Stimulated activated CD4-positive, alpha-beta T cell treated with anti-CD3 and anti-CD28 coated beads, Interleukin-15, amount 100 ng/mL, for 48 hours (primary cell): ENCODE measurements at places on chromosomes 4 and X.

DNA sequence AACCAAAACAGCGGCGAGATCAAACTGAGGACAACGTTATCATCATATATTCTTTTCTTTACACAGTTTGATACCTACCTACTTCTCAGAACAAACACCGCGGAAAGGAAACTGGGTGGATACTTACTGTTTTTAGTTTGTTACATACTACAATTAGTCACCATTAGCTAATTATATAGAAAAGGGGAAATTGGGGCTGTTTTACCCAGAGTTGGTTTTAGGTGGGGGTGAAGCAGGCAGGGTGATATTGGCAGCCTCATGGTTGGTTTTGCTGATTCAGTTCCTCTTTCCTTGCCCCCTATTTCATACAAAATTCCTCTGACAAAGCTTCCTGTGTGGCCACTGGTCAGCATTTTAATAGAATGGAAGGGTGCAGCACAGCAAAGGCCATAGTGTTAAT, 77.8 kb downstream of the SORBS2 start:
- DNase-seq = no peak

DNA sequence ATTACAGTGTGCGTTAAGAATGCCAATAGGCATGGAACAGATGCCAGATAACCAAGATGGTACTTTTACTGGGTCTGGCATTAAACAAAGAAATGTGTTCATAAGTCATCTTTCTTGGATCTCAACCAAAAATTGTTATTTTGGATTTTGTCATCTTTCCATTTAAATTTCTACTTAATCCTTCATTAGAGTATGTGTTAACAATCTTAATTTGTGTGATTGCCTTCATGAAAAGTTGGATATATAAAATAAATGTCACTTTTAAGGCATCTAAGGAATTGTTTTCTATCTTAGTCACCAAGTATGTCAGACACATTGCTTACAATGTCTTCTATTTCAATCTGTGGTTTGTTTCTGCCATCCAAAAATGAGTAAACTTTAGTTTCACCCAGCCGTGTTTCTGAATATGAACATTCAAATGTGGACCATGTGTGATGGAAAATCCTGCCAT, 87.5 kb downstream of the PALLD start:
- no peak for DNase-seq

DNA sequence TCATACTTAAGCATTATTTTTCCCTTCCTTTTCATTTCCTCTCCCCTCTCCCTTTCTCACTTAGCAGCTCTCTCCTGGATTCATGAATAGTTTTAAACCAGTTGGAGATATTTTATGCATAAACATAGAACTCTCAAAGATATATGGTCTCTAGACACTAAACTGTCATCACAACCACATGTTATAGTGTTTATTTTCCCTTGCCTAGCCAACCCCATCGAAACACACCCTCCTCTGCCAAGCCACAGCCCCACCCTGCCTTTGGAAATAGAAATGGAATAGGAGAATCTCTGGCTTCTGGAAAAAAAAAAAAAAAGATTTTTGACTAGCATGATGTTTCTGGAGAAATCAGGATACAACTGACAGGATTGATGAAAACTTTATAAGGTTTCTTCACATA, 64.8 kb upstream of the RBPJ start:
- DNase-seq = no peak

DNA sequence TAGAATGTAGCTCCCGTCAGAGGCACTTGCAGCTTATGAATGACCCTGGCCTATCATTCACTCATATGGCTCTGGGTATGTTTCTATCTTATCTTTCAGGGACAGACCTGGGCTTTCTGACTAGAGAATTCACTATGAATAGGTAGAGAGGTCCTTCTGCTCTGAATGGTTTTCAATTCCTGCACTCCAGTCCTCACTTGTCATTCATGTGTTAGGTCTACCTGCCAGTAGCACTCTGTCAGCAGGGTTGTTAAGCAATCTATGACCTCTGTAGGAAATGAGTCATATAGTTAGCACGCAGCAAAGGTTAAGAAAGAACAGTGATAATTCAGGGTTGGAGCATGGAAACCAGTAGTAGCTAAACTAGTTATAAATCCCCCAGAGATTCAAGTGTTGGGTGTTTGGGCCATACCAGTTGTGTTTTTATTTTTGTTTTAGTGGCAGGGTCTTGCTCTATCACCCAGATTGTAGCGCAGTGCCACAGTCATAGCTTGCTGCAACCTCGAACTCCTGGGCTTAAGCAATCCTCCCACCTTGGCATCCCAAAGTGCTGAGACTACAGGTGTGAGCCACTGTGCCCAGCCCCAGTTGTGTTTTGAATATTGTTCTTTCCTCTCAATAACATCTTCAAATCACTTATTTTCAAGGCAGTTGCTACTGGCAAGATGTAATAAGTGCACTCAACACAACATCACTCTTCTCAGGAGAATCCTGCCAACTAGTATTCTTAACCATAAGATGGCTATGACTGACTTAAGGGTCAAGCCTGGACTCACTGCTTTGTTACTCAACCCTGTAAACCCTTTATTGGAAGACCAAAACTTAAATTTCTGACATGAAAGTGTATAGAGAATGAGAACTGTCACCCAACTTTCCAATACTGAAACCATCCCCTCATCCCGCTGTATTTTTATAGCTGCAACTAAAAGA, 25.1 kb downstream of the ARL13A start:
- no peak for DNase-seq

- no peak for DNase-seq
These were observed 74.4 kb downstream of the CENPC start for GRCh38 chr4:67470871-67471270.

DNA sequence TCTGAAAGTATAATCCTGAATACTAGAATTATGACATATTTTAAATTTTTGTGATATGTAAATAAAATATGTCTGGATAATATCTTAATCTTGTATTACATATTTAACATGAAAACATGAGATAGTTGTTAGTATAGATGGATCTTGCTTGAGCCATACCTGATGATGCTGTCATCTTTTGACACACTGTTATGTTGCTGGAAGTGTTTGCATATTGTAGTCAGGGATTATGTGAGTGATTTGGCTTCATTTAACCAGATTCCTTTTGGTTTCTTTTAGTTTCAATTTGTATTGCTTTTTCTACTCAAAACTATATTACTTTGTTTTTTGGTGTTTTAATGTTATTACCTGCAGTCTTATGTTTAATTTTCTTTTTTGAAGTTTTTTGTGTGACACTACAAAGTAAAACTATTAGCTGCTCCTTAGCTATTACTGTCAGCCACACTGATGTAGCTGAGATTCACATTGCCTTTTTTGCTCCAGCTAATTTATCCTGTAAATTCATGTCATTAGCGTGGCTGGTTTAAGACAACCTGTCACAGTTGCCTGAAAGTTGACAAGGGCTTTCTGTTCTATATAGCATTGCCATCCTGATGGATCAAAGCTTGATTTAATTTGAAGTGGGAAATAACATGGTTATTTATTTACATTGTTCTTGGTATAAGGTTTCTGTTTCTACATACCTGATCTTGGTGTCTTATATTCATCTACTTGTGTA, 33.7 kb downstream of the METAP1 start:
- no peak for DNase-seq

DNA sequence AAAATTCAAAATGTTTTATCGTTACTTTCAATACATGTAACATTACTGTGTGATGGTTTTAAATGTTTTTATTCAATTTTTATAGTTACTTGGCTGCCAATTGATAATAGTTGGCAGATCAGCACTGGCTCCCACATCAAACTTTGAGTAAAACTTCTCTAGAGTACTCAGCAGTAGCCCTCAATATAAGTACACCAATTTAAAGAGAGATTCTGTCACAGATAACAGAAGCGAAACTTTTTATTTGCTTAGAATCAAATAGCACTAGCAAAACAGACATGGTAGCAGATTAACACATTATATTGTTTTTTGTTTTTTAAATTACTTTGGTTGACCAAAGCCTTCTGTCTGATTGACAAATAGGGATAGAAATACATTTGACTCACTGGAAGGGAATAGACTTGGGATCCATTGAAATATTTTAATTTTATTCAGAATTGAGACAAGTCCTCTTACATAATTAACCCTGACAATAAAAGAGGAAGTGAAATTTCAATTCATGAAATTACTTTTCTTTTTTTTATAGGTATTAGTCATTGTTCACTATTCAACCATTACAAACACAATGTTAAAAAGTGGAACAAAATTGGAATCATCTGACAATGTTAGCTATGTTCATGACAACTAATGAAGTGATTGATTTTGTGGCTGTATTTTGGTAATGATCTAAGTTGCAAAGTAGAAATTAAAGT, 554.9 kb downstream of the KLHL4 start:
- DNase-seq = no peak

DNA sequence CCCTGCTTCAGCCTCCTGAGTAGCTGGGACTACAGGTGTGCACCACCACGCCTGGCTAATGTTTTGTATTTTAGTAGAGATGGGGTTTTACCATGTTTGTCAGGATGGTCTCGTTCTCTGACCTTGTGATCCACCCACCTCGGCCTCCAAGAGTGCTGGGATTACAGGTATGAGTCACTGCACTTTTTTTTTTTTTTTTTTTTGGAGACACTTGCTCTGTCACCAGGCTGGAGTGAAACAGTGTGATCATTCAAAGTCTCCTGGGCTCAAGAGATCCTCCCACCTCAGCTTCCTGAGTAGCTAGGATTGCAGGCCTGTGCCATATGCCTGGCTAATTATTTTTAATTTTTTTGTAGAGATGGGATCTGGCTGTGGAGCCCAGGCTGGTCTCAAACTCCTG, 338.8 kb downstream of the PPP3CA start:
- no peak for DNase-seq

- no peak for DNase-seq
These were observed 40.7 kb downstream of the TIGD4 start for GRCh38 chr4:152738827-152739226.

DNA sequence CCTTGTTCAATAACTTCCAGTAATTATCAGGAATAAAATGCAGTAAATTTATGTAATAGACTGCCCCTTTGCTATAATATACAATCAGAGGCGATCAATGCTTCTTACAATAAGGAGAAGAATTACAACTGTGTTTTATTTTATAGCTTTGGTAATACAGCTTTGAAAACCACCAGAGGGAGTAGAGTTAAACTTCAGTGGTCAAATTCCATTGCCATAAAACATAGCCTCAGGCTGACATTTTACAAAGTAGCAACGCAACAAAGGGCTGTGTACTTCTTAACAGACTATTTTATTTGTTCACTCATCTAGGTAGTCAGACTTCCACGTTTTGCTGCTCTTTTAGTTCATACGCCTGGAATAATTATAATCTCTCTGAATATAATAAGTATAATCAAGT, 58.5 kb downstream of the TEX13C start:
- no peak for DNase-seq

DNA sequence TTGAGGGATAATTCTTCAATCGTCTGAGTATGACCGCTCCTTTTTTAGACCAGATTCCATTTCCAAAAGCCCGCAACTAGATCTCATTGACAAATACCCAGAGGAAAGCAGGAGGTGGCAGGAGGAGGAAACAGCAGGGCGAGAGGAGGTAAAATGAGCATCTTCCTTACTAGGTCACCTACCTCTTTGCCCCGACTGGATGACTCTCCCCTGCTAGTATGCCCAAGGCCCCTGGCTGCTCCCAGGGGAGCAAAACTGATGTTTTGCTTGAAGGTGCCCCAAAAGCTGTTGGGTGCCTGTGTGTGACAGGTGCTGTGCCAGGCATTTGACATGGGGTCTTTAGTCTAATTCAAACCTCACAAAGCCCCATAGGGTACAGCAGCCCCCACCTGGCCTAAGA, 48.9 kb downstream of the C4orf50 start:
- no peak for DNase-seq

DNA sequence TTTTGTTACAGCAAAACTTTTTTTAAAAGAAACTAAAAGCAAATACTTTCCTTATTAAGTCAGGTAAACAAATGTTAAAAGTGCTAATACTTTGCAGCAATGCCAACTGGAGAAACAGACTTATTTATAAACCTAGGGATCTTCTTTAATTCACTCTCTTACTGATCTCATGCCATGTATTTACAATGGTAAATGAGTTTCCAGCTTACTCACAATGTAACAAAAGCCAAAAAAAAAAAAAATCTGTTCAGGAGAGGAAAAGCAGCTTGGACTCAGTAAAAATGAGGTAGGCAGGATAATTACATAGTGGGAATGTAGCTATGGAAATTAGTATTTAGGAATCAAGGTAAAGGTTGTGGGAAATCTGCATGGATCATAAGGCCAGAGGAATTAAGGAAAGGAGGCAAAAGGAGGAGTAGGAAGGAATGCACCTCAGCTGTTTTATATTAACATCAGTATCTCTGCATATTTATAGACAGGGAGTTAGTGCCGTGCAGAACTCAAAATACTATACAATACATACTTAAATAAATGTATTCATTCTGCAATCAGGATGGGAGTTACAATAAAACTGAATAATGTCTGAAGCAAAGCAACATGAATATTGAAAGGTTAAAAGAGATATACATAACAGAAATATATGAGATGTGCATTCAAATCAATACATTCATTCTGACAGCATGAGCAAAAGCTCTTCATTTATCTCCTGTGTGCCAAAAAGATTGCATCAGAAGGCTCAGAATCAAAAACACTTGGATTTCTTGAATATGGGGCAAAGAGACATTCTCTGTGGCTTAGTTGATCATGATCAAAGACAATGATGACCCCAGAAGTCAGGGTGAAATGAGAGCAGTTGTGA, 57.9 kb upstream of the ETNPPL start:
- no peak for DNase-seq

DNA sequence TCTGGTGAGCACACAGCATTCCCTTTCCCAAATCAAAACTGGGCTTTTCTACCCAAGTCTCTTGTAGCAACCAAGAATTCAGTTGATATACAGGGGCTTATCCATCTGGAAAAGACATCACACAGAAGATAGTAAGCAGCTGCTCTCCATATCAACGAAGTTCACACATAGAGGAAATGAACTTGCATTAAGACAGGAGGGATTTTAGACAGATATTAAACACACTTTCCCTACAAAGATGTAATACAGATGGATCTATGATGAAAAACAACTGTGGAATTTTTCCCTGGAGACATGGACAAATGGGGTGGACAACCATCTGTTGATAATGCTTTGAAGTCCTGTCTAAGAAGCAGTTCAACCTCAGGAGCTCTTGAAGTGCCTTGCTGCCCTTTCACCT, 9.8 kb upstream of the PDE5A start:
- no peak for DNase-seq

DNA sequence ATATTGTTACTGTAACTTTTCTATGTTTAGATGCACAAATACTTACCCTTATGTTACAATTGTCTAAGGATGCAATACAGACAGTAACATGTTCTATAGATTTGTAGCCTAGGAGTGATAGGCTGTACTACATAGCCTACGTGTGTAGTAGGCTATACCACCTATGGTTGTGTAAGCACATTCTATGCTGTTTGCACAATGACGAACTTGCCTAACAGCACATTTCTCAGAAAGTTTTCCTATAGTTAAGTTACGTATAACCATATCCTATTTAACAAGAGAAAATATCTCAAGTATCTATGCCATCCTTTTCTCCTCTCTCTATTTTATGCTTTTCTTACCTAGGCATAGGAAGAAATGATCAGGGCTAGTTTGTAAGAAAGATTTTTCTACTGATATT, 710.8 kb upstream of the HTR2C start:
- DNase-seq = no peak

- DNase-seq = no peak
These were observed 110.8 kb upstream of the AFF2 start for GRCh38 chrX:148389629-148390028.

- no peak for DNase-seq
These were observed 5.8 kb downstream of the ABLIM2 start for GRCh38 chr4:8152865-8153257.
